ENCODE measurements at places on chromosomes 2 and 18.

- DNase-seq = no peak
These were observed 104.6 kb downstream of the TPGS2 start for GRCh38 chr18:36724169-36724568.

DNA sequence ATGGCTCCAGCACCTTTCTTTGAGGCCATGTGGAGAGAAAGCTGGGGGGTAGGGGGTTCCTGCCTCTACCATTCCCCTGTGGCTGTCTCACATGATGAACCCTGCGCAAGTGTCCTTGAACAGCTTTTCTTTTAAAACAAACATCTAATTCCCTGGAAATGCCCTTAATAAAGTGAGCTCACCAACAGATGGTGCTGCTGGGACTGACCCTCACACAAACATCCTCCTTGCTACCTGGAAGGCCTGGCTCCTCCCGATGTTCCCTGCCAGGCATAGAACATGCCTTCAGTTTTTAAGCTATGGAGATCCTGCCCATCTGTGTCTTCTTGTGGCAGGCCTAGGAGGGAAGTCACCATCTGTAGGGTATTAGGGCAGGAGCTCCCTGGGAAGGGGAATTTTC lies 60.7 kb upstream of the GATA6 start:
- DNase-seq = no peak

DNA sequence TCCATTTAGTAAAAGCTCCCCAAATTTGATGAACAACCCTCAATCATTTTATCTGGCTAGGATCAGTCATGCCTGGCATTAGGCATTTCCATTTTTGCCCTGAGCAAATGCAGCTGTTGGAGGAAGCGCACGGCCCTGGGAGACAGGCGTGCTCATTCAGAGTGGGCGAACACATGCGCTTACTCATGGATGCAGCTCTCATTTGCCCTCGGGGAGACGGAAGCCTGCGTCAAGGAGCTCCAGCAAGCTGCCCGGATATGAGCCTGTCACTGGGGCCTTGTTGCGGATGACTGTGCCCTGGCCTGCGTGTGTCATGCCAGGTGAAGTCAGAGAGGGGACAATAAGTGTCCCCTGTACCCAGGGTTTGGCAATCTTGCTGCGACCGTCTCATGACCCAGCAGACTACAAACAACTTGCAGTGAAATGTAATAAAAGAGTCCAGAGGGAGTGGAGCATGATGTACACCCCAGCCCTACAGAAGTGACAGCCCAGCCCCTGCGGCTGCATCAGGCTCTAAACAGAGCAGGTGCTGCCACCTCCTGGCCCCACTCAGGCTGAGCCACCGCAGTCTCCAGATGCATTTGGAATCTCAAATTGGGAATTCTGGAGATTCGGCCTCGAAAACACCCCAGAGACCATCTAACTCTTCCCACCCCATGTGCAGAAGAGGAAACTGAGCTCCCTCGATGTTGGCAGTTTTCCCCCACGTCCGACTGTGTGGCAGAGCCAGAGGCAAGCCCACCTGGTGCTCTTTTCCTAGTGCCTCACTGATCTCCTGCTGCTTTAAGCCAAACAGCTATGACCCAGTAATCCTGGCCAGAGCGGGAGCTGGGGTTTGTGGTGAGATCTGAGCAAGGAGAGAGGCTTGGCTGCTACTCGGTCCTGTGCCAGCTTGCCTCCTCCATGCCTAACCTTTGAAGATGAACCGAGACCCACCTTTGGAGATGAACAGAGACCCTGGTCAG lies 105.0 kb upstream of the ALK start:
- peak; percentile 29 for DNase-seq

- no peak for DNase-seq
These were observed 140.9 kb upstream of the B3GNT2 start for GRCh38 chr2:62054916-62055450.

- DNase-seq = no peak
These were observed 86.9 kb downstream of the SLC25A12 start for GRCh38 chr2:171807119-171807518.

Measured in suppressor macrophage (primary cell).